ENCODE measurements at places on chromosomes 2 and 18.
A peak's percentile ranks its signal among the peaks of the same experiment; 100 is the strongest.

DNA sequence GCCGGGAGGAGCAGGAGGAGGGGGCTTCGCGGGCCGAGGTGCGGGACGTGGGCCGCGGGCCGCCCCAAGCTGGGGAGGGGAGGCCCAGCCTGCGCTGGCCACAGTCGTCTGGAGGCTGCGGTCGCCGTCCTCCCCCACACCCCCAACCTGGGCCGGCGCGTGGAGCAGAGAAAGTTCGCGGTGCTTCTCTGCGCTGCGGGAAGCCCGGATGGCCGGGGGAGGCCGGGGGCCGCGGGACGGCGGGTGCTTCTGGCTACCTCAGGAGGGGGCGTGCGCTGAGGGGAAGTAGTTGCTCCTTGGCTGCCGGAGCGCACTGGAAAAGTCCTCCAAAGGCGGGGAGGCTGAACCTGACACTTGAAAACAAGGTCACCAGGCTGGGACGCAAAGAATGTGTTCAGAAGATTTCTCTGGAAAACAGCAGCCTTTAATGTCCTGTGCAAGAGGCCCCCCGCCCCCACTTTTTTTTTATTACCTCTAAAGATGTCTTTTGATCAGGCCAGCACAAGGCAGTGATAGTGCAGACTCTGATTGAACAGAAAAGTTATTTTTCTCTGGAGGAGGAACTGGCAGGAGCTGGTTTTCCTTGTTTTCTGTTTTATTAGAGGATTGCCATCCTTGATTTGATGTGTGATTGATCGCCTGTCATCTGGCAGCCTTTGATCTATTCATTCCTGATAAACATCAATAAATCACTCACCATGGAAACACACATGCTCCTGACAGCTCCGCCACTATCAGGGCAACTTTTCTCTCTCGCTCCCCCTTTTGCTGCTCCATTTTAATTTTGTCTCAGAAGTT, 1.6 kb downstream of the TSHZ1 start:
- no peak for DNase-seq

DNA sequence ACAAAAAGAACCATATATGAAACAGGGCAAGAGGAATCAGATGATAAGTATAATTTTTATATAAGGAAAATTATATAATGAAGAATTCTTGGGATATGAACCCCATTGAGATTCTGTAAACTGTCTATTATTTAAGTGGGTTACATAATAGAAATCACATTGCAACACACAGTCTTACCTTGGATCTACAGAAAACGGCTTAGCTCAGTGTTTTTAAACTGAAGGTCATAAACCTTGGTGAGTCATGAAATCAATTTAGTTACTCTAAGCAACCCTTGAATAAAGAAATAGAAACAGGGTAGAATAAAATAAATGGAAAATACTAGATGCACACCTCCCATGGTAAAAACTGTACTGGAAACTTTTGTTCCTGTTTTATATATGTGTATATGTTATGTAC, 50.7 kb downstream of the METTL8 start:
- no peak for DNase-seq

DNA sequence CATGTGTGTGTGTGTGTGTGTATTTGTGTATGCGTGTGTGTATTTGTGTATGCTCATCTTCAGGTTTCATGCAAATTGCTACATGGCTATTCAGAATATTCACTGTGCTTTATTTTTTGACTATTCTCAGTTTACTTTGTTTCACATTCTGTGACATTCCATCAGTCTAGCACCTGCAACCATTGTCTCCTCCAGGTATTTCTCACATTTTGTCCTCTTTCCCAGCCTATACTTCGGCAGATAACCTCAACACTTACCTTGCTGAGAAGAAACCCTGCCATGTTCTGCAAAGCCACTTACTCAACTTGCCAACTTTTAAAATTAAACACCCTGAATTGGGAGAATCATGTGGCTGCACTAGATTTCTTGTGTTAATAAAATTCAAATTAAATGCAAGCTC, 135.4 kb upstream of the REG3A start:
- DNase-seq: no peak

GRCh38 chr18:55069497-55069896, 110.2 kb upstream of the CCDC68 start:
- DNase-seq: no peak

GRCh38 chr2:233443511-233444183, 89.4 kb downstream of the DGKD start:
- DNase-seq: peak; percentile 69

- DNase-seq: no peak
Observed at GRCh38 chr18:413233-413632, 87.3 kb downstream of the COLEC12 start.

GRCh38 chr2:215880970-215881369, 132.4 kb downstream of the MREG start:
- DNase-seq: no peak

DNA sequence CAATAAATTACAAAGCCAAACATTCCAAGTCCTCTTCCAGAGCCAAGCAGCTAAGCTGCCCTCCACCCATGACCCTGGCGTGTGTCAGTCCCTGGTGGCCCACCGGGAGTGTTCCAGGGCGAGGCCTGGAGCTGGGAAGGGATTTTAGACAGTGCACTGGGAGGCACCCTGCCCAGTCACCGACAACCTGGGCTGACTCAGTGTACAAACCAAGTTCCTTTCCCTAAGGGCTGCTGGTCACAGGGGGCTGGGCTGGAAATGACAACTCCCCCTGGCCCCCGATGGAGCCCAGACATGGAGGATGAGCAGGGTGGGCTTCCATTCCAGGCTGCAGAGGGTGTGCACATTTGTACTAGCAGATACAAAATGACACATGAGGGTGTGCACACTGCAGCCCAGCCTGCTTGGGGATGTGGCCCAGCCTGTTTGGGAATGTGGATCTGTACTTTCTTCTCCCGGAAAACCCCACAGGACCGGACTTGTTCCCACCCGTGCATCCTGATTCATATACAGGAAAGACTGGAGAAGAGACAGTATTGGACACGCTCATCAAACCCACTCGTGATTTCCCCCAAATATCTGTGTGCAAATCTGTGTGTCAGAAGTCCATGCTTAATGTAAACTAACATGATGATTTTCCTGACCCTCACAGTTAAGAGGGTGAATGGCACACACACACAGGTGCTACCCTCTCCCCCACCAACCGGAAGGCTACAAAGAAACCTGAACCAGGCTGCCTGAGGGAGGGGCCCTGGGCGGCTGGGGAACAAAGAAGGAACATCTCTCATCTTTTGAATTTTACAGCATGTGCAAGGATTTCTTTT, 58.9 kb downstream of the NDUFA10 start:
- DNase-seq: no peak

DNA sequence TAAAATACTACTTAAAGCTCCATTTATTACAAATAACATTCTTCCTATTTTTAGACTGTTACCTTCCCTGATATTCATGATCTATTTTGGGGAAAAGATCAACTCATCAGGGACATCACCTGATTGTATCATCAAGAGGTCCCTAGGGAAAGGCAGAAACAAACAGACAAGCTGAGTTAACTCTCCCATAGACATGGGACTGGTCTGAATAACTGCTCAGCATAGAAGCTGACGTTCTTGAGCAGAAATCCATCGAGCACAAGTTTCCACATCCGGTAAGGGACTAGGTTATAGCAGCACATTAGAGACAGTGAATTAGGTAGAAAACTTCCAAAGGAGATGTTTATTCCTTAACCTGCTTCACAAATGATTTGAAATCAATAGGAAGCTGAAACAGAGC, 1100.4 kb upstream of the SLC39A10 start:
- DNase-seq: no peak

DNA sequence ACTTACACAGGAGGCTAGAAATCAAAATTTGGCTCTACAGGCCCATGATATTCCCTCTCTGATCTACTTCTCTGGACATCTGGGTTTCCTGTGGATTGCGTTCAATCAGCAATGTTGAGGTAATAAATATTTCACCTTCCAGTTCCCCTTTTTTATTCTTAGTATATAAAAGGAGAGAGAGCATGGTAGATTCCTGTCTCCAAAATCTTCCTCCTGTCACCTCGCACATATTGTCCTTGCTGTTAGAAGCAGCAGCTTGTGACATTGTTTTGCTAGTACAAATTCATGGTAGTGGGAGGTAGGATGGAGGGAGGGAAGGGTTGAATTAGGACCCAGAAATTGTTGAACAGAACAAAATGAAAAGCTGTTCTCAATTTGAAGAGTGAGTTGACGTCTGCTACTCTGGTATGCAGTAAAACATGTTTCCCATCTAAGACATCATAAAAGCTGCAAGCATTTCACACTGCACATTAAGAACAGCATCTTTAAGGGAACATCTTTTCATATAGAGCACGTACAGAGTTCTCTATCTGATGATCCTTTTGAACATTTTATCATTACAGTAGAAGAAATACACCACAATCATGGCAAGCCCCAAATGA, 156.4 kb downstream of the RDH14 start:
- no peak for DNase-seq

DNA sequence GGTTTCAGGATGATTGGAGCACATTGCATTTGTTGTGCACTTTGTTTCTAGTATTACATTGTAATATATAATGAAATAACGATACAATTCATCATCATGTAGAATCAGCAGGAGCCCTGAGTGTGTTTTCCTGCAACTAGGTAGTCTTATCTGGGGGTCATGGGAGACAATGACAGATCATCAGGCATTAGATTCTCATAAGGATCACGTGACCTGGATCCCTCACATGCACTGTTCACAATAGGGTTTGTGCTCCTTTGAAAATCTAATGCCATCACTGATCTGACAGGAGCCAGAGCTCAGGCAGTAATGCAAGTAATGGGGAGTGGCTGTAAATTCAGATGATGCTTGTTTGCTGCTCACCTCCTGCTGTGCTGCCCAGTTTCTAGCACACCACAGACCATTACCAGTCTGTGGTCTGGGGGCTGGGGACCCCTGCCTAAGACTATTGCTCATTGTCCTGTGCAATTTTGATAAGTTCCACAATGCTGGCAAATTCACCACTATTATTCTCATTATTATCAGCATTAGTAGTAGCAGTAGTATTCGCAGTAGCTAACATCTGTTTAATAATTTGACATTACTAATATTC, 428.7 kb upstream of the TNP1 start:
- no peak for DNase-seq

DNA sequence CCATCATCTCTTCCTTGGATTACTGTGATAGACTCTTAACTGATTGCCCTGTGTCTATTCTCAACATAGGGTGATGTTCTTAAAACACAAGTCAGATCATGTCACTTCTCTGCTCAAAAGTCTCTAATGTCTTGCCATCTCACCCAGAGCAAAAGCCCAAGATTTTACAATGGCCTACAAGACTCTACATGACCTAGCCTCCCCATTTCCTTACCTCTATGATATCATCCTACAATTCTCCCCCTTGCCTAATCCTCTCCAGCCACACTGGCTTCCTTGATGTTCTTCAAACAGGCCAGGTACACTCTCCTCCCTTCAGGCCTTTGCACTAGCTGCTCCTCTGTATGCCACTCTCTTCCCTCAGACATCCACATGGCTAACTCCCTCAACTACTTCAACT, 55.1 kb downstream of the ROCK1 start:
- no peak for DNase-seq

All from stimulated activated CD8-positive, alpha-beta memory T cell treated with anti-CD3 and anti-CD28 coated beads, Interleukin-7, amount 100 ng/mL, for 24 hours (primary cell).